ENCODE measurements at places on chromosomes 7 and 10. TPM values are rescaled to one million over a fixed set of nuclear protein-coding genes. Genes with fewer than 3 reads are reported as not detected.
A peak's percentile ranks its signal among the peaks of the same experiment; 100 is the strongest.

- H3K36me3 ChIP-seq, result no peaks in the 10 kb centered on the region
- H3K27me3 ChIP-seq, result no peaks in the 10 kb centered on the region
- no peak overlapping the region for H3K27ac ChIP-seq
- no peak for DNase-seq
- no peaks in the 10 kb centered on the region for H3K4me1 ChIP-seq
- no peak overlapping the region for H3K4me3 ChIP-seq
These were observed 72.0 kb downstream of the GFRA1 start for GRCh38 chr10:116201011-116201410.

- H3K27ac ChIP-seq, result no peak overlapping the region
- no peaks in the 10 kb centered on the region for H3K27me3 ChIP-seq
- H3K36me3 ChIP-seq, result no peaks in the 10 kb centered on the region
- no peaks in the 10 kb centered on the region for H3K4me1 ChIP-seq
These were observed 138.5 kb downstream of the WNT2 start for GRCh38 chr7:117184367-117184766.

GRCh38 chr7:117034851-117035464 lies 81.7 kb downstream of the ST7 start:
- no peak overlapping the region for H3K27ac ChIP-seq
- no peaks in the 10 kb centered on the region for H3K4me1 ChIP-seq
- no peak for DNase-seq
- no peaks in the 10 kb centered on the region for H3K27me3 ChIP-seq
- no peak overlapping the region for H3K4me3 ChIP-seq

DNA sequence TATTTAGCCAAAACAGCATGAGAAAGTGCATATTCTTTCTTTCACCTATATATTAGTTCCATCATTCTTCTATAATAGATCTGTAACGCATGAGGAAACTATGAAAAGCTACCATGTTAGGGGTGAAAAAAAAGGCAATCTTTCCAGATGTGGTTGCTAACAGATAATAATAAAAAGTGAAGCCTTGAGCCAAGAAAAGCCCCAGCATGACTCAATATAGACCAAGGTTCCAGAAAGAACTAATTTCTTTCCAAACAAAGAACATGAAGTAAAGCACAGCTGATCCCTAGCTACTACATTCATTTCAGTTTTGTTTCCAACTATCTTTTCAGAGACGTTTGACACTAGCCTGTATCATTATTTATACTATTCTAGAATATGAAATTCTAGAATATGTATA lies 16.4 kb downstream of the ARL4A start:
- H3K4me3 ChIP-seq, result no peak overlapping the region
- no peaks in the 10 kb centered on the region for H3K36me3 ChIP-seq
- no peak overlapping the region for H3K27ac ChIP-seq
- H3K4me1 ChIP-seq, result no peaks in the 10 kb centered on the region

GRCh38 chr7:97006055-97006815 lies 882 bp downstream of the DLX6 start:
- H3K27ac ChIP-seq, result no peak overlapping the region
- H3K4me1 ChIP-seq, result peaks cover 30% of the 10 kb centered on the region

- H3K36me3 ChIP-seq, result no peaks in the 10 kb centered on the region
- no peaks in the 10 kb centered on the region for H3K4me1 ChIP-seq
- no peak for DNase-seq
- H3K27me3 ChIP-seq, result no peaks in the 10 kb centered on the region
- no peak overlapping the region for H3K27ac ChIP-seq
- no peak overlapping the region for H3K4me3 ChIP-seq
These were observed 45.4 kb downstream of the HSPA12A start for GRCh38 chr10:116696919-116697318.

- no peaks in the 10 kb centered on the region for H3K27me3 ChIP-seq
- no peak for DNase-seq
- no peak overlapping the region for H3K4me3 ChIP-seq
- peaks cover 49% of the 10 kb centered on the region for H3K36me3 ChIP-seq
- no peak overlapping the region for H3K27ac ChIP-seq
These were observed 16.4 kb downstream of the OAT start for GRCh38 chr10:124402273-124402672.

C10orf62 gene
- not detected for total RNA-seq

OR2A1 gene
- 0.11 TPM for total RNA-seq

- no peak overlapping the region for H3K27ac ChIP-seq
- H3K27me3 ChIP-seq, result no peaks in the 10 kb centered on the region
- H3K4me1 ChIP-seq, result peaks cover 10% of the 10 kb centered on the region
- no peaks in the 10 kb centered on the region for H3K36me3 ChIP-seq
- no peak for DNase-seq
These were observed 32.1 kb downstream of the RBAK start for GRCh38 chr7:5077740-5078139.

GRCh38 chr10:85542936-85543730 lies 823.5 kb downstream of the GRID1 start:
- no peaks in the 10 kb centered on the region for H3K36me3 ChIP-seq
- no peaks in the 10 kb centered on the region for H3K4me1 ChIP-seq
- peaks cover 5% of the 10 kb centered on the region for H3K27me3 ChIP-seq
- no peak for DNase-seq

DNA sequence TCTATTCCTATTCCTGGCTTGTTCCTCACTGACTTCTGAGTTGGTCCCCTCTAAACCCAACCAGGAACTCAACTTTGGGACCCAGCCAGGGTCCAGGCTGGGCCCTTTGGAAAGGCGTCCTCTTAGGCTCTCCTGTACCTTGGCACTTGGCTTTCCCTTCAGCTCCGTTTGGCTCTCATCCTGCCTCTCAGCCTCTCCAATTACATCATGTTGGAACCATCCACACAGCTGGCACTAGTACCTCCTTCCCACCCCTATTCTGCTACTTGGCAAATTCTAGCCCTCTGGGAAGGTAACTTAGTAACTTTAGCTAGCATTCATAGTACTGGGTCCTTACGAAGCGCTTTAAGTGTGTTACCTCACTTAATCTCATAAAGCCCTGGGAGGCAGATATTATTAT lies 205.3 kb upstream of the HABP2 start:
- no peaks in the 10 kb centered on the region for H3K27me3 ChIP-seq
- H3K4me1 ChIP-seq, result no peaks in the 10 kb centered on the region
- H3K4me3 ChIP-seq, result no peak overlapping the region
- H3K27ac ChIP-seq, result no peak overlapping the region
- no peak for DNase-seq

DNA sequence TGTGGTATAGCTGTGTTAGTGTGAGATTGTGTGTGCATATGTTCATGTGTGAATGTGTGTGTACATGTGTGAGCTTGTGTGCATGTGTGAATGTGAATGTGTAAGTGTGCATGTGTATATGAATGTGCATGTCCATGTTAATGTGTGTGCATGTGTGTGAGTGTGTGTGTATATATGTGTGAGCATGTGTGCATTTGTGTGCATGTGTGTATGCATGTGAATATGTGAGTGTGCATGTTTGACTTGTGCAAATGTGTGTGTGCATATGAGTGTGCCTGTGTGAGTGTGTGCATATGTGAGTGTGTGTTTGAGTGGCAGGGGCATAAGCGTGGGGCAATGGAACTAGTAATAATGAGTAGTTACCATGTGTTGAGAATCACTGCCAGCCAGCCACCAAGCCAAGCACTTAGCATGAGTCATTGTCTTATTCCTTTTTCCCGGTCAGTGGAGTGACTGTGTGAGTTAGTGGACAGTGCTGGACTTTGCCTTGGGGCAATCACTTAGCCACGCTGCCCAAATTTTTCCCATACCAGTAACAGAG lies 46.3 kb upstream of the SHH start:
- DNase-seq, result no peak
- H3K27me3 ChIP-seq, result peaks cover 2% of the 10 kb centered on the region
- no peak overlapping the region for H3K4me3 ChIP-seq
- H3K36me3 ChIP-seq, result no peaks in the 10 kb centered on the region
- no peaks in the 10 kb centered on the region for H3K4me1 ChIP-seq

SCART1 gene
- 5.2 TPM for total RNA-seq

GHITM gene
- 67.9 TPM for total RNA-seq

EFCAB10 gene
- 1.1 TPM for total RNA-seq

DNA sequence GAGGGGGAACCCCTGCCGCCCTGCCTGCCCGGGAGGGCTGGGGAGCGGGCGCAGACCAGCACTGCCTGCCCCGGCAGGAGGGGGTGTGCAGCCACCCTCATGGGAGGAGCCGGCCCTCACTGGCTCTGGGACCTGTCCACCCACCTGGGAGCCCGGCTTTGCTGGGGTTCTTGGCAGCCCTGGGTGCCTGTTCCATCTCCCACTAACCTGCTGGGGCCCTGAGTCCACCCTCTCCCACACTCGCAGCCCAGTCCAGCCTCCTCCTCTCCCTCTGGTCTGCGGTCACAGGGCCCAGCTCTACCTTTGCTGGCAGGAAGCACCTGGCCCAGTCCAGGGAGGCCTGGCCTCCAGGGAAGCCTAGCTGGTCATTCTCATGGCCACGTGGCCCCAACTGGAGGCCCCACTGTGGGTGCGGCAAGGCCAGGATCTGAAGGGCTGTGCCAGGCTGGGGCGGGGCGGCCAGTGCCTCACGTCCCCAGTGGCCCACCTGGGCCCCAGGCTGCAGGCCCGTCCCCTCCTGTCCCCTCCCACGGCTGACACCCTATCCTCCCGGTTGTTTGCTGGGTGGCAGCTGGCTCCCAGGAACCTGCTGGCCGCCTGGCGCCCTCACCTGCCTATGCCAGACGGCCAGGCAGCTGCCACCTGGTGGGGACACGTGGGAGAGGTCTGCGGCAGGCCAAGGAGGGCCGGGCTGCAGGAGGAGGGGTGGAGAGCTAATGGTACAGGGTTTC lies at the start of gene TMEM184A:
Gene TMEM184A (minus strand): TSS at position 393 of the 731 bp plus-strand sequence. CDS start 721 bp downstream, outside the sequence.
- H3K27ac ChIP-seq, result no peak within 1 kb of the TSS
- H3K27me3 ChIP-seq, result no peaks in the 10 kb centered on the region
- H3K4me1 ChIP-seq, result peaks cover 6% of the 10 kb centered on the region
- no peaks in the 10 kb centered on the region for H3K36me3 ChIP-seq

DNA sequence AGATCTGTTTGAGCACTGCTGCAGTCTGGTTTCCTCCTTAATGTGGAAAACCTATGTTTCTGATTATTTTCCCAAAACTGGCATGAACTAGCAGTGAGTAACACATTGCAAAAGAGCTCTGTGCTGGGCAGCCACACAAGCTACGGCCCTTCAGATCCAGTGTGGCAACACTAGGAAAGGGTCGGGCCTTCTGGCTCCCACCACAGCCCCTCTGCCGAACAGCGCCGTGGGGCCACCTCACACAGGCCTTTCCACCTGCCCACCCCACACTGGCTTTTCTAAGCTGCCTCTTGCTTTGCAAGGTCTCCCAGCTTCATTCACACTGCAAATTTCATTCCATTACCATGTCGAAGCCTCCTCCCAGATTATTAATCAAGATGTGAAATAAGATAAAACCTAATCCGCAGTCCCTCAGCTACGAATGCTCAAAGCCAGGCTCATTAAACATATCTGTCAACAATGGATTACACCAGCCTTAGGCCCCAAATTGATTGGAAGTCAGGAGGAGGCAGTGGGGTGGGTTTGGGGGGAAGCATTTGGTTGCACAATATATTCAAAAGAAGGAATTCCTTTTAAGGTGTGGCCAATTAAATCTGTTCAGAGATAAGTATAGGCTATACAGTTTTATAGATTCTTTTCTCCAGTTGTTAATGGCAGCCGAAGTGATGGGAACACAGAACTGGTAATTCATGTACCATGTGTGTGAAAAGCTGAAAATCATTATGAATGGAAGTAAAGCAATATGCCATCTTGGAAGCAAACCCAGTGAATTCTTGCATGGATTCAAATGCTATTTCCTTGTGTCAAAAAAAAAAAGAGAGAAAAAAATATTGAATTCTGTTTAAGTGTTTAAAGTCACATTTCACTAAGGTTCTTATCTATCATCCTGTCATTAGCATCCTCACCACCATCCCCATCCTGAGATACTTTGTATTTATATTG lies 223.7 kb downstream of the MTERF1 start:
- no peak overlapping the region for H3K4me3 ChIP-seq
- no peaks in the 10 kb centered on the region for H3K4me1 ChIP-seq
- no peak for DNase-seq
- H3K36me3 ChIP-seq, result no peaks in the 10 kb centered on the region
- H3K27ac ChIP-seq, result no peak overlapping the region

DNA sequence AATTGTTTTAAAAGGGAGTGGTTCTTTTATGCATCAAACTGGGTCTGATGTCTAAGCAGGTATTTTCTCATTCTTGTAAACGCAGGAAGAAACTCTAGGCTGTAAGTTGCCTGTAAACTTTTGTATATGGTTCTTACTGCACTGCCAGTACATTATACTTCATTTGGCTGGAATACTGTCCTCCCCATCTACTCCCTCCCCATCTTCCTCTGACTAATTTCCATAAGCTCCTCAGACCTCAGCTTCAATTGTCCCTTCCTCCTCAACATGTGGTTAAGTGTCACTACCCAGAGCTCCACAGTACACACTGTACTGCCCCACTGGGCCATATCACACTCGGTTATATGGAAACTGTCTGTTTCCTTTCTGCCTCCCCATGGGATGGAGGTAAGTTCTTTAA lies 161.4 kb upstream of the MDFIC start:
- H3K27me3 ChIP-seq, result no peaks in the 10 kb centered on the region
- no peak for DNase-seq
- H3K4me1 ChIP-seq, result no peaks in the 10 kb centered on the region

DNA sequence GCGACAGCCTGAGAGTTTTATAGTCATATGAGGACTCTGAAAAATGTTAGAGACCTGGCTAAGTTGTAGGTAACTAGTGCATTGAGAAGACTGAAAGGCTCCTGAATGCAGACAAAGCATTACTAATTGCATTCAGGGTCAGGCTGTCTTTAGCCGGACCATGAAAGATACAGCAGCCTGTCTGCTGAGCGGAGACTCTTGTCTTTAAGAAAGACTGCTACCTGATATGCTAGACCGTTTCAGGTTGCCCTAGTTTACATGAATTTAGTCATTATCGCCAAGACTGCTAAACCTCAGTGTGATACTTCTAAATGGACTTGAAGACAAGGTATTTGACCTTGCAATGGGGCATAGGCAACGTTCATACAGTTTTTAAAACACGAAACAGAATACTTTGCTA lies 81.2 kb downstream of the BMPR1A start:
- no peaks in the 10 kb centered on the region for H3K27me3 ChIP-seq
- no peak overlapping the region for H3K4me3 ChIP-seq
- peaks cover 6% of the 10 kb centered on the region for H3K36me3 ChIP-seq
- no peaks in the 10 kb centered on the region for H3K4me1 ChIP-seq
- no peak overlapping the region for H3K27ac ChIP-seq

GPR15LG gene
- total RNA-seq, result not detected

GRCh38 chr10:47140761-47141348 lies 159.1 kb upstream of the GDF10 start:
- no peak overlapping the region for H3K27ac ChIP-seq
- no peak overlapping the region for H3K4me3 ChIP-seq
- DNase-seq, result no peak
- no peaks in the 10 kb centered on the region for H3K4me1 ChIP-seq
- no peaks in the 10 kb centered on the region for H3K36me3 ChIP-seq

PDE6C gene
- not detected for total RNA-seq

GRCh38 chr10:51403521-51403920 lies 295.9 kb downstream of the CSTF2T start:
- H3K4me3 ChIP-seq, result no peak overlapping the region
- no peaks in the 10 kb centered on the region for H3K27me3 ChIP-seq
- no peak for DNase-seq
- no peaks in the 10 kb centered on the region for H3K36me3 ChIP-seq
- H3K27ac ChIP-seq, result no peak overlapping the region
- H3K4me1 ChIP-seq, result no peaks in the 10 kb centered on the region

- H3K36me3 ChIP-seq, result no peaks in the 10 kb centered on the region
- no peaks in the 10 kb centered on the region for H3K4me1 ChIP-seq
- no peak overlapping the region for H3K4me3 ChIP-seq
- H3K27ac ChIP-seq, result no peak overlapping the region
These were observed 187.8 kb downstream of the NPSR1 start for GRCh38 chr7:34845666-34846361.

GRCh38 chr10:27744802-27745731 lies 552 bp downstream of the MKX start:
- peaks cover 59% of the 10 kb centered on the region for H3K4me1 ChIP-seq
- peak overlapping the region; percentile 28 for H3K4me3 ChIP-seq
- no peaks in the 10 kb centered on the region for H3K36me3 ChIP-seq
- peaks cover 85% of the 10 kb centered on the region for H3K27me3 ChIP-seq
- DNase-seq, result no peak
- no peak overlapping the region for H3K27ac ChIP-seq

NUTM2D gene
- total RNA-seq, result 4.0 TPM
